ENCODE measurements at places on chromosomes 3 and 15. TPM values are rescaled to one million over a fixed set of nuclear protein-coding genes. Genes with fewer than 3 reads are reported as not detected.

Gene DAPK2
- 6.5 TPM for total RNA-seq

Gene ESYT3
- total RNA-seq: not detected

Gene EFHB
- total RNA-seq: not detected

Gene ATP11B
- total RNA-seq: 111 TPM

Gene HIGD2B
- not detected for total RNA-seq

Gene FOXB1
- not detected for total RNA-seq

Gene TGM5
- total RNA-seq: not detected

Gene SLC28A2
- not detected for total RNA-seq

Gene ISLR2
- total RNA-seq: not detected

Gene IGSF11
- not detected for total RNA-seq

Gene FBXL22
- total RNA-seq: 0.09 TPM

Gene SKOR1
- 0.05 TPM for total RNA-seq

Gene BTLA
- 0.05 TPM for total RNA-seq

Gene CCR1
- not detected for total RNA-seq

Gene CLRN1
- total RNA-seq: not detected

Gene NR2E3
- total RNA-seq: 0.05 TPM

Gene DUOXA2
- total RNA-seq: not detected

Gene SAMMSON
- total RNA-seq: not detected

Gene GREM1
- total RNA-seq: 1.2 TPM

Gene CFAP161
- 0.23 TPM for total RNA-seq

Gene P4HTM
- 12.1 TPM for total RNA-seq
